ENCODE measurements at places on chromosomes 1 and 21. TPM values are rescaled to one million over a fixed set of nuclear protein-coding genes. Genes with fewer than 3 reads are reported as not detected.

The NEK7 gene
- 193 TPM for total RNA-seq

The AIRE gene
- total RNA-seq: not detected

The RUNX1 gene
- total RNA-seq: 16.7 TPM

The LDLRAD2 gene
- not detected for total RNA-seq

The GUCA2A gene
- total RNA-seq: not detected

The NHLH1 gene
- not detected for total RNA-seq

The NCAM2 gene
- total RNA-seq: 5.7 TPM

The TLR5 gene
- 0.17 TPM for total RNA-seq

Data from pericardium fibroblast (primary cell).